ENCODE measurements at places on chromosomes 12 and 14. TPM values are rescaled to one million over a fixed set of nuclear protein-coding genes. Genes with fewer than 3 reads are reported as not detected.

SLCO1C1 gene
- total RNA-seq = 4.5 TPM

OTOGL gene
- total RNA-seq = 0.14 TPM

DNA sequence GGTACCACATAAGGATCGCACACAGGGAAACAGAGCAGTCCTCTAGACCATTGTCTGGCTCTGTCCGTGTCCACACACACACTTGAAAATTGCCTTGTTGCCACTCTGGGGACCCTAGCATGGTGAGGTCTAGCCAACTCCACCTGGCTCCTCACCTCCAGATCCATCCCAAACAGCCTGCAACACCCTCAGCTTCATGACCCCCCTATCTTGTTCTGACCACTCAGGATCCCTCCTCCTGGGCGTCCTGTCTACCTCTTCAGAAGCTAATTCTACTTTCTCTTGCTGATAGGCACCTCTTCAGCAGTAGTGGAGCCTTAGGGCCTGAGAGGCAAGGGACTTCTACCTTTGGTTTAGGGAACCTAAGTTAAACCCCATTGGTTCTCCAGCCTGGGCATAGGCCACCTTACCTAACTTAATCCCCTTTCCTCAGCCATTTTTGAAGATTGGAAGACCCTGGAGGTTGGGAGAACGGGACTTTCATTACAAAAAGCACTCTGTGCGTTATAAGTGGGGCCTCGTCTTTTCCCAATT is 697 bp upstream of the HOXC5 start:
- H3K27ac ChIP-seq = no peak overlapping the region
- no peaks in the 10 kb centered on the region for H3K4me1 ChIP-seq
- DNase-seq = no peak
- no peak overlapping the region for H3K4me3 ChIP-seq
- H3K27me3 ChIP-seq = no peaks in the 10 kb centered on the region
- peaks cover 3% of the 10 kb centered on the region for H3K36me3 ChIP-seq

DNA sequence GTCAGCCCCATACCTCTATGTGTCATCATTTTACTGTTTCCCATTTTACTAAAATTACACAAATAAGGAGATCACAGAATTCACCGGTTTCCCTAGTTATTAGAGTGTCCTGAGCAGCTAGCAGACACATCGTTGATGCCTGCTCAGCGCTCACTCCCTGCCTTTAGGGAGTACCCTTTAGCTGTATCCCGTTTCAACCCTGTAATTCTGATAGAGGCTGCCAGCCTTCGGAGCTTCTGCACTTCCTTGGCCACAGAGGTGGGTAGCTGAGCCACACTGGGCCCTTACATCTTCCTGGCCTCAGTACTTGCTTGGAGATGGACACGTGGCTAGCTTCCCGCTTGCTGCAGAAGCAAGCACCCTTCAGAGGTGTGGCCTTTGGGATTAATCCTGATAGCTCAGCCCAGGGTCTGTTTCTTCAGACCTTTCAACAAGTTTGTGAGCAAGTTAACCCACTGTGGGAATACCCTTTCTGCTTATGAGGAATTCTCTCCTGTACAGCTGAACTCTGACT is 14.3 kb upstream of the FBXW8 start:
- H3K4me3 ChIP-seq = no peak overlapping the region
- no peaks in the 10 kb centered on the region for H3K27me3 ChIP-seq
- no peaks in the 10 kb centered on the region for H3K36me3 ChIP-seq
- no peak for DNase-seq
- H3K4me1 ChIP-seq = no peaks in the 10 kb centered on the region

GRCh38 chr14:68666899-68667298 is 126.0 kb downstream of the ZFP36L1 start:
- DNase-seq = no peak
- no peaks in the 10 kb centered on the region for H3K27me3 ChIP-seq
- no peaks in the 10 kb centered on the region for H3K36me3 ChIP-seq

GRCh38 chr14:97432586-97432985 is 635.4 kb downstream of the VRK1 start:
- H3K27me3 ChIP-seq = no peaks in the 10 kb centered on the region
- no peak for DNase-seq
- H3K4me1 ChIP-seq = no peaks in the 10 kb centered on the region

DNA sequence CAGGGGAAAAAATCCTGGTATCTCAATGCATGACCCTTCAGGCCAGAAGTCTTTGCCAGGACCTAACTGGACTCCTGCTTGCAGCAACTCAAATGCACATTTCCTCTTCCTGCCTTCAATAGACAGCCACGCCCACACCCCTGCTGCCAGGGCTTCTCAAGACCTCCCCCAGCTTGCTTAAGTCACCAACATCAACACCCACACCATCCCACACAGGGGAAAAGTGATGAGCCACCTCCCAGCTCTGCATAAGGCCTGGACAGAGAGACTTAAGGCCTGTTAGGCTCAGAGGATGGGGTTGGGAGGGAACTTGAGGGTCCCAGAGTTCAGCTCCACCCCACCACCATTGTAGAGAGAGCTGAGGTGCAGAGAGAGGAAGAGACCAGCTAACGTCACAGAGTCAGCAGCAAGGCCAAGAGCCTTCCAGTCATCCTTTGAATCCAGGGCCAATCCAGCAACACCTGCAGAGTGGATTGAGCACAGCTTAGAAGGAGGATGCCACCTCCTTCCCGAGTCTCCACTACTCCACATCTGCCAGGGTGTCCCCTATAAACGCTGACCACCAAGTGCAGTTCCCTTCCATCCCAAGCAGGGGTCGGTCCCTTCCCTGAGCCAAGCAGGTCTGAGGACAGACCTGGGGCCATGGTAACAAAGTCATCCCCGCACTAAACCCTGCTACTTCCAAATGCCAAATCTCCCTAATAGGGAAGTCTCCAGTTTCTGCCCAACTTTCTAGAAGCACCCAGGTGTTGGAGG is 50.0 kb downstream of the KDM2B start:
- H3K4me1 ChIP-seq = peaks cover 13% of the 10 kb centered on the region
- H3K27me3 ChIP-seq = no peaks in the 10 kb centered on the region
- no peak overlapping the region for H3K27ac ChIP-seq
- no peaks in the 10 kb centered on the region for H3K36me3 ChIP-seq
- peak; percentile 36 for DNase-seq
- H3K4me3 ChIP-seq = no peak overlapping the region

- peak; percentile 60 for DNase-seq
- peak overlapping the region; percentile 97 for H3K27ac ChIP-seq
- H3K27me3 ChIP-seq = no peaks in the 10 kb centered on the region
- H3K36me3 ChIP-seq = no peaks in the 10 kb centered on the region
Observed at GRCh38 chr14:55107766-55108554, 21.1 kb upstream of the LGALS3 start.

GRCh38 chr12:106436164-106436563 is 78.6 kb downstream of the POLR3B start:
- H3K36me3 ChIP-seq = peaks cover 12% of the 10 kb centered on the region
- no peaks in the 10 kb centered on the region for H3K4me1 ChIP-seq
- DNase-seq = no peak
- no peak overlapping the region for H3K4me3 ChIP-seq

DNA sequence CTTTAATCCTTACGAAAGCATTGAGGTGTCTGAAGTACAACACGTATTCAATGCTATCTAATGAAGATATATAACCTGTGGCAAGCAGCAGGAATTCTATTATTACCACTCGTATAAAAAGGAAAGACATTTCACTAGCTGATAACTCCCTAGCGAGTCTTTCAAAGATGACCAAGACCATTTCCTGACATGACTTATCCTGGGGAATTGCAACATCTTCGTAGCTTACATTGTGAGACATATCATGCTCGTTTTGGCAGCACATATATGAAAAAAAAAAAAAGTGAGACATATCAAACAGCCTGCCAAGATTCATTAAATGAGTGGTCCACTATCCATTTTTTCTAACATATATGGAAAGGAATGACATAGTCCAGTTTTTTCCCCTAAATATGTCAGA is 337.0 kb downstream of the FSCB start:
- no peaks in the 10 kb centered on the region for H3K36me3 ChIP-seq
- H3K27ac ChIP-seq = no peak overlapping the region
- no peak overlapping the region for H3K4me3 ChIP-seq
- DNase-seq = no peak

DNA sequence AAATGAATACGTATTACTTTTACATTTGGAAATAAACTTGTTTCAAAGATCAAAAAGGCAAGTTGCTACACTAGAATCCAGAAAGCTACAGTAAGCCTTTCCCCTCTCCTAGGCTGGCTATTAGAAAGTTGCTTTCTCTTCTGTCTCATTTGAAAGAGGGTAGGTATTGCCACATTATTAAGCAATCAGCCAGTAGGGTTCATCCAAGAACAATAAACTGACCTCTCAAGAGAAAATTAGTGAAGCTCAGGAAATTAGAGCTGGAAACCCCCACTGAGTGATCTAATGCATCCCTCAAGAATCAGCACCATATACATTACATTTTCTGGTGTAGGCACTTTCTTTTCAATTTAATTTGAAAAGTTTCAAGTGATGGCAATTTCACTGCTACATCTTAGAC is 4.5 kb upstream of the TMEM233 start:
- no peaks in the 10 kb centered on the region for H3K27me3 ChIP-seq
- no peak overlapping the region for H3K4me3 ChIP-seq
- no peaks in the 10 kb centered on the region for H3K36me3 ChIP-seq
- no peaks in the 10 kb centered on the region for H3K4me1 ChIP-seq
- no peak overlapping the region for H3K27ac ChIP-seq
- DNase-seq = no peak

DNA sequence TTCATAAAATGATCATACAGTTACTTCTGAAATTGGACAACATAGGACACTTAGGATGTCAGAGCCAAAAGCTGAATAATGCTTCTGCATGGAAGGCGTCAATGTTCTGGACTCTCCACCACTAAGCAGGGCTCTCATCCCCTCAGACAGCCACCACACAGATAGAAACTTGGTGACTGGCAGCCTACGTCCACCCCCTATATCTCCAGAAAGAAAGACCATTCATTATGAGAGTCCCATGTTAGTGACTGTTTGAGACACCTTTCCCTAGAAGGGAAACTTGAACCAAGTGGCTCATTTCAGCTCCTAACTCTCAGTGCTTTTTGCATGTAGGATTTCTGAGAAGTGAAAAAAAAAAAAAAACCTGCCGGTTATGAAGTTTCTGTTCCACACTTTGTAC is 251.0 kb upstream of the FKBP4 start:
- H3K36me3 ChIP-seq = peaks cover 5% of the 10 kb centered on the region
- no peak overlapping the region for H3K27ac ChIP-seq
- no peak for DNase-seq
- no peak overlapping the region for H3K4me3 ChIP-seq
- no peaks in the 10 kb centered on the region for H3K4me1 ChIP-seq
- no peaks in the 10 kb centered on the region for H3K27me3 ChIP-seq

DNA sequence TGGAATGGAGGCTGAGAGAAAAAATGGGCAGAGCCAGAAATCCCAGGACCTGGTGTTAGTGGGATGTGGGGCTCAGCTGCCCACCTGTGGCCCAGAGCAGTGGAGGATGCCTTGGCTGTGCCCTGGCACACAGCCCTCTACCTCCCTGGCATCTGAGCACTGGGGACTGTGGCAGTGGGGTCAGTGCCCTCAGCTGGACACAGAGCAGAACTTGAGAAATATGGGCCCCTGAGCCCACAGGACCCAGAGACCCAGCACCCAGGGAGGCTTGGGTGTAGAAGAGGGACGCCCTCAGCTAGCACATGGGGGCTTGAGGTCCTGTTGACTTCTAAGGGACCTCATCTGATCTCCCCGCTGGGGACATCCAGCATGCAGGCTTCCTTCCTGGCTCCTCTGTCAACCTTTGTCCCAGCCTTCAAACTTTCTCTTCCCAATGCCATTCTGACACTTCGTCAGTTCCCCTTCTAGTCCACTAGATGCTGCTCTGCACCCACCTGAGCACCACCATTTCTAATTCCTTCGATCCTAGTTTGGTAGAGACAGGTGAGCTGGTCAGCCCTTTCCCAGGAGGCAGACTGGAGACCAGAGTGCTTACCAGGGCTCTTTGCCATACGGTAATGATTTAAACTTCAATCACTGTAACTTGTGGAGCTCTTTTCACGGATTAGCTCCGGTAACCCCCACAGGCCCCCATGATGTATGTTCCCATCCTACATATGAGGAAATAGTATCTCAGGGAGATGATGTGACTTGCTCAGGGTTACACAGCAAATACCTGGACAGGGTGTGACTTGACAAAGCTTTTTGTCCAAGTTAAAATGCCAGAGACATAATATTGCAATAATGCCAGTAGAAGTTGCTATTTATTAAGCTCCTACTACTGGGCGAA is 143.7 kb downstream of the ASCL4 start:
- H3K27ac ChIP-seq = no peak overlapping the region
- no peaks in the 10 kb centered on the region for H3K4me1 ChIP-seq
- H3K4me3 ChIP-seq = no peak overlapping the region
- no peaks in the 10 kb centered on the region for H3K36me3 ChIP-seq

Measured in thoracic aorta (tissue), 2 donors.